Dermis blood vessel endothelial cell (primary cell): ENCODE measurements at places on chromosomes 16 and 17. TPM values are rescaled to one million over a fixed set of nuclear protein-coding genes. Genes with fewer than 3 reads are reported as not detected.

Gene ROGDI
- 22.5 and 22.8 TPM in 2 replicates for total RNA-seq

Gene UTP4
- 14.1 and 26.7 TPM in 2 replicates for total RNA-seq

Gene TBC1D3C
- total RNA-seq: 0.56 TPM in 1 of 2 replicates, not detected in the other

Gene PMFBP1
- 0.05 TPM in 1 of 2 replicates, not detected in the other for total RNA-seq

Gene CFAP97D1
- not detected in 2 replicates for total RNA-seq

Gene KRT35
- not detected in 2 replicates for total RNA-seq

Gene ACSM2A
- under 0.01 TPM in 1 of 2 replicates, not detected in the other for total RNA-seq

Gene NTN3
- not detected in 2 replicates for total RNA-seq

Gene KCNJ16
- total RNA-seq: 0.60 and 1.7 TPM in 2 replicates

Gene CD79B
- total RNA-seq: 2.1 and 5.1 TPM in 2 replicates
